NCI-H460 (cell line): ENCODE measurements at places on chromosomes 12 and 14.

DNA sequence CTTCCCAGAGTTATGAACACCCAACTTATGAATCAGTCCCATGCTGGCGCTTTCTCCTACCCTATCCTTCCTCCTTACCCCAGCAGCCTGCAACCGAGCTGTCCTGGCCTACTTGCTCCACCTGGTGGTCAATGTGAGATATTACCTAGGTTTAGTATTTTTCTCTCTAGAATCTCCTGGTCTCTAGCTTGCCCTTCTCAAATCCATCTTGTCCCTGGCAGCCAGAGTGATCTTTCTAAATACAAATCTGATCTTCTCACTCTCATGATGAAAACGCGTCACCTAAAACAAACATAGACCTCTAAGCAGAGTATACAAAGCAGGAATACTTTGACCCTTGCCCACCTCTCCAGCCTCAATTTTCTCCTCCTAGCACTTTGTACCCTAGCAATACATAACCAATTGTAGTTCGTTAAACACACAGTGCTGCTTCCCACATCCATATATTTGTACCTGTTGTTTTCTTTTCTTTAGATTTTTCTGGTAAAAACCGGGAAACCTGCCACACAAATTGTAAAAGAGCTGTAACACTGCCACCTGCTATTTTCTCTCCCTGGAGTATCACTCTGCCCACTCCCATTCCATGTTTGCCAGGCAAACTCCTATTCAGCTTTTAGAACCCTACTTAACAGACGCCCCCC, 20.0 kb upstream of the TCP11L2 start:
- DNase-seq: peak; percentile 54

DNA sequence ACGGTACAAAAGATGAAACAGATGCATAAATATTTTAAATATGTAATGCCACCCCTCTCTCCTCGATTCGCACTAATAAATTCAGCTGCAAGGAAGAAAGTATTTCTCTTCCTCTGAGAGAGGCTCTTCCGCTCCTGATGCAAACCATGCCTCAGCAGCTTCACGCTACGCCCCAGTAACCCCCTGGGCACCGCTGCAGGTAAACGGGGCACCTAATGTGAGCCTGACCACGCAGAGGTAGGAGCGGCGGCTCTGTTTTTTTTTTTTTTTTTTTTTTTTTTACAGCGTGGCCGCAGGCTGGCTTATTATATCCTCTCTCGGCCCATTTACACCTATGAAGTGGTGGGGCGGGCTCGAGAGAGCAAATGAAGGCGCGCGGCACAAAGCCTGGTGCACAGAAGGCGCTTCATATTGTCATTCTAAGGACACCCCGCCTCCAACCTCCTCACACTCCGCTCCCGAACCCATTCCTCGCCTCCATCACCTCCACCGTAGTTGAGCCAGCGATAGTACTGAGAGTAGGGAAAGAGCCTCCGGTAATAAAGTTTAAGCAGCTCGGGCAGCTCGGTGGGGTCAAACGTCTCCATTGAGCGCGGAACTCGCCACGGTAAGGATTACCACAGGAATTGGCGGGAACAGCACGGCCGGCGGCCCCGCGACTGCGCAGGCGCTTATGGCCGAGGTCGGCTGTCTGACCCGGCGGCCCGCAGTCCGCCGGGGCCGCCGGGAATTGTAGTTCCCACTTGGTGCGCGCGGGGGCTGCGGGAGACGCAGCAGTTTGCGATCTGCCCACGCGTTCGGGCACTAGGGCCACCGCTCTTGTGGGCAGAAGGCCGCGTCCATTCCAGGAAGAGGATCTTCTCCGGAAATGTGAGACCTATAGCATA, at the start of gene PRIM1:
Gene PRIM1, minus strand, starts transcription at position 612 of the 887 bp plus-strand sequence. Its CDS starts 25 bp downstream, at position 587.
- peak; percentile 77 for DNase-seq

GRCh38 chr14:77040741-77041653, 12.5 kb upstream of the IRF2BPL start:
- no peak for DNase-seq

DNA sequence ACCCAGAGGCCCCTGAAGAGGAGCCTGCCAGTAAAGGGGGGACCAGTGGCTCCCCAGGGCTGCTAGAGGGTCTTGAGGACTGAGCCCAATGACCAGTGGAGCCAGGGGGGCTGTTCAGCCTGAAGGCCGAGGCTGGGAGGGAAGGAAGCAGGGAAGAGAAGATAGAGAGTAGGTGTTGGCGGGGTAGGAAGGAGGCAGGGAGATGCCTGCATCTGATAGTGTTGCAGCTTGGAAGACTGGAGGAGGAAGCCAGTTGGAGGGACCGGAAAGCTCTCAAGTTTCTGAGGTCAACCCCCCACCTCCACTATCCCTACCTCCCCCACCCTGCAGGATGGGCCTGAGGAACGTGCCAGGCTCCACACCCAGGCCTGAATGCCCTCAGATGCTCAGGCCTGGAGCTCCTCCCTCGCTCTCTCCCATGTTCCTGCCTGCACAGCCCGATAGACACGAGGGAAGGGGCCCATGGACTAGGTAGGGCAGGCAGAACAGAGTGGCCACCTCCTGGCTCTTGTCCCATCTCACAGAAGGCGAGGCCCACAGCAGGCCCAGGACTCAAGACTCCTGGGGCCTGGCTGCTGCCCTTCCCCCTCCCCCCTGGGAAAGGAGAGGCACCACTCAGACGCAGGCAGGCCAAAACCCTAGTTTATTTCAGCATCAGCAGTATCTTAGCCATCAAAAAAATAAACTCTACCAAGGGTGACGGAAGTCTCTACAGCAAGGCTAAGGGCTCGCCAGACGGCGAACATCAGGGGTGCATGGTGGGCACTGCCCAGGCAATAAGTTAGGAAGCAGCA, 3.4 kb downstream of the CKB start:
- no peak for DNase-seq

- DNase-seq: no peak
These were observed 9.9 kb downstream of the PITPNM2 start for GRCh38 chr12:123140676-123141614.

DNA sequence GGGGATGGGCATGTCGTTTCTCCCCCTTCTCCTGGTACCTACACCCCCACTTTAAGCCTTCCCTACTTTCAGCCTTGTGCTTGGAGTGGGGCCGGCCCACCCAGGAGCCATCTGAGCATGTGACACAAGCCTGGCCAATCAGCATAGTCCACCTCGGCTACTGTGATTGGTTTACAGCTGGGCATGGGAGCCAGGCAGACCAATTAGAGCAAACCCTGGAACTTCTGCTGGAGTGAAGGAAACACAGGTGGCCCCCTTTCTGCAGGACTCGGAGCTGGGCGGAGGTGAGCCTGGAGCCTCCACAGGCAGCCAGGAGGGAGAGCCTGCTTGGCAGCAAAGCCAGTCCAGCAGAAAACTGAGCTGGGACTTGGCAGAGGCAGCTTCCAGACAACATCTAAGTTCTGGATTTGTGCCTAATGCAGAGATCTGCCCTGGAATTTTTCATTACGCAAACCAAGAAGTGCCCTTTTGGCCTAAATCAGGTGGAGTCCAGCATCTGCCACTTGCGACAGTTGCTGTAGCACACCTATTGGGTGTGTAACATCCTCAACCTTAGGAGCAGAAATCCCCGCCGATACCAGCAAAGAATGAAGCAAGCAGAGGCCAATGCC, 59.5 kb downstream of the SCARB1 start:
- DNase-seq: peak; percentile 28
